ENCODE measurements at places on chromosomes 1 and 21.

GRCh38 chr1:4010284-4010683 is 110.2 kb upstream of the C1orf174 start:
- no peak for DNase-seq

DNA sequence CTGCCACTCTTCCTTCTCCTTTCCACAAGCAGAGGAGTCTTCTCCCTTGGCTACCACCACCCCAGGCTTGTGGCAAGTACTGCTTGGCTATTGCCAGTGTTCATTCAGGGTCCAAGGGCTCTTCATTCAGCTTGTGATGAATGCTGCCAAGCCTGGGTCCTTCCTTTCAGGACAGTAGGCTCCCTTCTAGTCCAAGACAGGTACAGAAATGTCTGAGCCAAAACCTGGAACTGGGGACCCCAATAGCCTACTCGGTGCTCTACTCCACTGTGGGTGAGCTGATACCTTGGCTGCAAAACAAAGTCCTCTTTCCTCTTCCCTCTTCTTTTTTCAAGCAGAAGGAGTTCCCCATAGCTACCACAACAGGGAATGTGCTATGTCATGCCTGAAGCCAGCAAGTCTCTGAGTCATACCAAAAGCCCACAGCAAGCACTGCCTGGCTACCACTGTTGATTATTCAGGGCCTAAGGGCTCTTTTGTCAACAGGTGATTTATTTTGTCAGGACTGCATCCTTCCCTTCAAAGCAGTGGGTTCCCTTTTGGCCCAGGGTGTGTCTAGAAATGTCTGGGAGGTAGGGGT is 268.9 kb downstream of the HHAT start:
- DNase-seq = no peak

DNA sequence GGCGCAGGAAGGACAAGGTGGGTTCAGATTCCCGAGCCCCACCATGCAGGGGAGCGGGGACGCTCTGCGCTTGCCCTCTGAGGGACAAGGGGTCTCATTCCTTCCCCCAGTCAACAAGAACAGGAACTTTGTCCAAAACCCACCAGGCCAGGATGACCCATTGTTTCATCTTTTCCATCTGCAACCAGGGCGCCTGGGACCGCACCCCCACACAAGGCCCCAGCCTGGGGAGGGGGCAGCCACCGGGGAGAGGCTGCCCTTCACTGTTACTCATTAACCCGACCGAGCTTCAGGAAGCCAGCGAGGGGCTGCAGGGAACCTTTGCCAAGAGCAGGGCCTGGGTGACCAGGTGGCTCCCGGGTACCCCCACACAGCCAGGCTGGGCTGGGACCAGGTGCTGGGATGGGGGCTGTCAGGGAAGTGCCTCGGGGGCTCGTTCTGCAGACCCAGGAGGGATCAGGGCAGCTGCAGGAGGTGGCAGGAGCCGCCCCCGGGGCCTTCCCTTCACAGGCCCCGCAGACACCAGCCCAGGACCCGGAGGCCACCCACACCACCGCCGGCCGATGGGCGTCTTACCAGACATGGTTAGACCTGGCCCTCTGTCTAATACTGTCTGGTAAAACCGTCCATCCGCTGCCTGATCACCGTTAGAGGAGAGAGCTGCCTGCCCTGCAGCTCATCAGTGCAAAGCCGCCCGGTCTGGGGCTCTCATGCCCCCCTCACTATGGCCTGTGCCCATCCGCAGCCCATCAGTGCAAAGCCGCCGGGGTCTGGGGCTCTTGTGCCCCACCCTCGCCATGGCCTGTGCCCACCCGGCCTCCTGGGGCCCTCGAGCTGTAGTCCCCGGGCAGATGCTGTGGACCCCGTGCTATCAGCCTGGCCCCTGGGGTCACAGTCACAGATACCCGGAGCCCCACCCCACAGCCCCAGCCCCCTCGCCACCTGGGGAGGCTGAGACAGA is 4.9 kb upstream of the TTLL10 start:
- DNase-seq = no peak

GRCh38 chr1:117633936-117634335 is 28.1 kb downstream of the TENT5C start:
- no peak for DNase-seq

GRCh38 chr1:67304023-67304422 is 3.6 kb upstream of the IL12RB2 start:
- DNase-seq = no peak

DNA sequence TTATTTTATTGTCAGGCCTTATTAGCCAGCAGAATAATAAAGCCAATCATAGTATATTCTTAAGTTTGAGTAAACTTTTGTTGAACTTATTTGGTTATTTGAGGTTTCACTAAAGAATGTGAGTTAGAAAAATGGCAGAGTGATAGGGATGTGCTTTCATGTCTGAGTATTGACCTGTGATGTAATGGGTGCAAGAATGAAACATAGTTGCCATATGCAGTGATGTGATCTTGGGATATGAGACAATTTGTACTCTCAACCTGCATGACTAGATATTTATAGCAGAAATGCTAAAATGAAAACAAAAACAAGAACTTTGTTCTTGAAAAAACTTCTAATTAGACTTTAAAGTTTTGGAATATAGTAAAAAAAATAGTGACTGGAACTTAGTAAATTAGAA is 97.9 kb downstream of the DISP1 start:
- DNase-seq = no peak

All from CD4-positive, alpha-beta T cell treated with Interleukin-4 for 4 hours (primary cell).